Nucleus accumbens (tissue), 56 donors: ENCODE measurements at places on chromosomes 2 and 18.

GRCh38 chr18:80126797-80127196 lies 17.7 kb downstream of the ADNP2 start:
- no peak for DNase-seq

DNA sequence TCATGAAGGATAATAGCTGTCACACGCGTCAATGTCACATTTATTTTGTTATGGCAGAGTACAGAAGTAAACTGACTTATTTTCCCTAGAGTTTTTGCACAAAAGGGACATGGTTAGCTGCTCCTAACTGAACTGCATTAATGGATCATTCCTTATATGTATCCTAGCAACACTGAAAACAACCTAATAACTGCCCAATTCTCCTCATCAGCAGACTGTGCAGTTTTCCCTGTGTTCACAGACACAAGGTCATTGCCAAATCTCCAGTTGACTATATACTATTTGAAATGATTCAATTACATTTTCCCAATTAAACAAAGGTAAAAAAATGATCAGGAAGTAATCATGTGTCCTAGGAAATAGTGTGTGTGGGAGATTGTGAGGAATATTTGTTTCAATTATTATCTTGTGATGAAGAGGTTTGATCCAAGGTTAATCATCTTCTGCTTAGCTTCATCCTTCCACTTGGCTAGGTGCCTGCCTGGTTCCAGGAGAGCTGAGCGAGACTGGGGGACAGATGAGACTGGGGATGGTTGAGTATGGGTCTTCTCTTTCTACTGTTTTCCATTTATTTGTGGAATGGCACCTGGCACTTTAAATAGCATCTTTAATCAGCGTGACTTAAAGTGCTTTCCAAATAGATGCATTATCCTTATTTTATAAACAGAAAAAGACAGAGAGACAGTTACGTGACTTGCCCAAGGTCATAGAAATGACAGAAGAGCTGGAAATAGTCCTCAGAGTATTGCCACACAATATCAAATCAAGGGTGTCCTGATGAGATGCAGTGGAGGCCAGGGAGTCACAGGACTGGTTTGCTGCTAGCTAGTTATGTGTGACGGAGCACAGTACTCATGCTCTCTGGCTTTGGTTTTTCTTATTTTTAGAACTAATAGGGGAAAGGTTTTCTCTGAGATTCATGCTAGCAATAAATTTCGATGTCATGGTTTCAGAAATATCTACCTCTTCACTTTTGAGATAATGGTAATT lies 335.6 kb downstream of the PIK3C3 start:
- no peak for DNase-seq

DNA sequence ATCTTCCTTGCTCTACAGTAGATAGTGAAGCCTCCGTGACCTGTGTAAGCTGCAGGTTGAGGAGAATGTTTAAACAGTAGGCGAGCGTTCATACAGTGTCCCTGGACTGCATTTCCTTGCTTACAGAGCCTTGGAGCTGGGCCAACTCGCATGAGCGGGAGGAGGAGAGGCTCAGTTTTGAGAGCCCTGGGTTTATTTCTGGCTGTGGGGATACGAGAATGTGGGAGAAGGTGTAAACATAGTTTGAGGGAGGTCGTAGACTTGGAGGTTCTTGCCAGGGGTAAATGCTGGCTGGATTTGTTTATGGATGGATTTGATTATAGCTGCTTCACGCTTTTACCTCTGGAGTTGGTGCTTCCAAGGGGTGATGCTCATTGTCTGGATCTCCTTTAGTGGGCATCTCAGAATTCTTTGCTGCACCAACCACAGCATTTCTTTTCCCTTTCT lies 20.8 kb downstream of the CRIM1 start:
- DNase-seq: no peak

DNA sequence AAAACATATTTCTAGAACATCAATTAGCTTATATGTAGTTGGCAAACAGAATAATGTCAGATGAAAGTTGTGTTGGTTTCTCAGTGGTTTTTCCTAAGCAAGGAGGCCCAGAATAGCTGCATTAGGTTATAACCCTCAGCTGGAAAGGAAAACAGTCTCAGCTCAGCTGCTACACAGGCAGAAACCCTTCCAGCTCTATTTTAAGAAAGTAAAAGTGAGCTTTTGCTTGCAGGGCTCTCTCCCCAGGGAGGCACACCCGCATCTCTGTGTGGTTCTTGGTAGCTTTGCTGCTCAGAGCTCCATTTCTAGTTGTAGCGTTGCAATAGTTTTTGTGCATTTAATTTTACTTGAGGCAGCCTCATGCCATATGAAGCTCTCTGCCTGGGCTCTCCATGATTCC lies 54.6 kb downstream of the PIKFYVE start:
- no peak for DNase-seq

- DNase-seq: no peak
Measured at GRCh38 chr2:190235551-190236075, 84.0 kb downstream of the HIBCH start.

GRCh38 chr18:67518566-67518965 lies 2.0 kb upstream of the DSEL start:
- no peak for DNase-seq

DNA sequence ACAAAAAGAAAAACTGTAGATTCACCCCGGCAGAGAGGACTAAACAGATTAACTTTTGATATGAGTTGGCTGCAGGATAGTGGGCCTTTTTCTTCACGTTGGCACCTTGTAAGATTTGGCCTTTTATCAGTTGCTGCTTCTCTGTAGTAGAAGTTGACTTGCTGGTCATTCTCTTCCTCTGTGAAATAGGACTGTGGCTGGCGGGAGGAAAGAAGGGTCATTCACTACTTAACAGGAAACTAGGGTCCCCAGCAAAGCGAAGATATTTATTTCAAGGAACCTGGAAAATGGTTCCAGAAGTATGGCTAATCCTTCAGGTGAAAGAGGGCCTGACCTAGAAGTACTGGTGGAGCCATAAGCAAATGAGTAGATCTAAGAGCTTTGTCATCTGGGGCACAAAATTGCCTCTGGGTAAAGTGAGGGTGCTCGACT lies 383 bp upstream of the ATP5MC3 start:
- DNase-seq: no peak

- no peak for DNase-seq
Measured at GRCh38 chr18:58315739-58316215, 271.8 kb downstream of the NEDD4L start.

- DNase-seq: no peak
Measured at GRCh38 chr2:241443486-241444223, 64.7 kb downstream of the STK25 start.

DNA sequence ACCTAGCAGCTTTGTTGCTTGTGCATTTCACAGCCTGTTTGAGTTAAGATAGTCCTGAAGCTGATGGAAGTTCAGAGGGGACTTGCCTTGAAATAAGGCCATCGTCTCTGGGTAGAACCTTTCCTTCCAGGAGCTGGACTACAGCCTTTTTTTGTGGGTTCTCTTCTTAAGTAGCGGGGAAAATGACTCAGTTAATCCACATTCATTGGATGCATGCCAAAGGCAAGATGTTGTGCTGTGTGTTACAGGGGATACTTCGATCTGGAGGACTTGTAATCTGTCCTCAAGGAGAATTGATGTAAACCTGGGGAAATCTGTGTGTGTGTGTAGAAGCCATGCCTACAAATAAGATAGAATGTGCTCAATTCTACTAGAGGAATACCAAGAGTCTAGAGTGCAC lies 46.8 kb downstream of the RPIA start:
- no peak for DNase-seq

GRCh38 chr2:217033186-217033585 lies 173.3 kb upstream of the TNP1 start:
- no peak for DNase-seq

DNA sequence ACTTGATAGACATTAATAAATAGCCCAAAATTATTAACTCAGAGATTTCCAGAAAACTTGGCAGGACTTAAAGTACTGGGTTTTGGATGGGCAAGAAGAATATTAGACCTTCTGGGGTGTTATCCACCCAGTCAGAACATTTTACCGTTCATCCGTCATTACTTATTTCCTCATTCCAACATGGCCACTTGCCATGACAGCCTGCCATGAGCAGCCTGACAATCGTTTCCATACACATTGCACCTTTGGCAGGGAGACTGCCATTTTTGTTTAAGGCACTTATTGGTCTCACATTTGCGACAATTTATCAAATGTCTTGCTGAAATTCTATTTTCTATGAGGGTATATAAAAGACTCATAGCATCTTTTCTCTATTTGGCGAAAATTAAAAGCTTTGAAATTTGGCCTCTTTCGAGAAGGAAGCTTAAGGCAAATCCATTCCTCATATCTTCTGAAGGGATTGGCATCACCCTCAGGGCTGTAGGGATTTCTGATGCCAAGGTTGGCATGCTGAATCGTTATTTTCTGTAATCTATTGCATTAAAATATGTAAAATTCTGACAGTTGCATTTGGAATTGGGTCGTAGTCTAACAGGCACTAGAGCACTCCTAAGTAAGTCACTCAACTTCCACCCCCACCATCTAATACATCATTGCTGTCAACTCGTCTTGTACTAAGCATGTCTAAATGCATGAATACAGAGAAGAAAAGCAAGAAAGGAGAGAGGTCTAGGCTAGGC lies 406.3 kb upstream of the PIK3C3 start:
- DNase-seq: no peak
